ENCODE measurements at places on chromosomes 7 and 10.

GRCh38 chr7:158094046-158094445 lies 493.6 kb downstream of the PTPRN2 start:
- DNase-seq: no peak

DNA sequence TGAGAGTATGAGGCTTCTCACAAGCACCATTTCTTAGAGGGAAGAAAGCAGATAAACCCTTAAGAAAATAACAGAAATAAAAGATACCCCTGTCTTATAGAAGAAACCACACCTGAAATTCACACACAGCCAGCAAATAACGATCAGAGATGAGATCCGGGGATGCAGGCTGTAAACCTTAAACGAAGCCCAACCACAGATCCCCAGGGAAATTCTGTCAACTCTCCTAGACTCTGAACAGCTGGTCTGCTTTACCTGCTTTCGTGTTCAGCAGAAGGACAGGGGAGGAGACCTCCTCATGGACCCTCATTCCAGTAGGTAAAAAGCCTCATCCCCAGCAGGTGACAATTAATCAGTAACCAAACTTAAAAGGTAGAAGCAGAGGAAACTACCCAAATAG lies 45.0 kb downstream of the VOPP1 start:
- DNase-seq: peak; percentile 63

DNA sequence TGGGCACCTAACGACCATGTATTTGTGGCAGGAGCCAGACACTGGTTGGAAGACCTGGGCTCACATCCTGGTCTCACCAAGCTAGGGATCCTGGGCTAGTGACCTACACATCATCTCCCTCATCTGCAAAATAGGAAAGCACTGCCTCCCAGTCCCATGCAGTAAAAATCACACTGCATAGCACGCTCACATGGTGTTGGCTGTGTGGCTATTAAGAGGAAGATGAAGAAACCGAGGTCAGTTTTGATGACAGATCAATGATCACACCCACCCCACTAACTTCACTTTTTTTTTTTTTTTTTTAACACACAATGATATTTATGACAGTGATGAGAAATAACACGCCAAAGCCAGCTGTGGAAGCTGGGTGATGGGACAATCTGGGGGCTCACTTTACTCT lies 146.5 kb downstream of the RNF216 start:
- DNase-seq: no peak

GRCh38 chr7:36205803-36206202 lies 52.7 kb downstream of the EEPD1 start:
- no peak for DNase-seq

DNA sequence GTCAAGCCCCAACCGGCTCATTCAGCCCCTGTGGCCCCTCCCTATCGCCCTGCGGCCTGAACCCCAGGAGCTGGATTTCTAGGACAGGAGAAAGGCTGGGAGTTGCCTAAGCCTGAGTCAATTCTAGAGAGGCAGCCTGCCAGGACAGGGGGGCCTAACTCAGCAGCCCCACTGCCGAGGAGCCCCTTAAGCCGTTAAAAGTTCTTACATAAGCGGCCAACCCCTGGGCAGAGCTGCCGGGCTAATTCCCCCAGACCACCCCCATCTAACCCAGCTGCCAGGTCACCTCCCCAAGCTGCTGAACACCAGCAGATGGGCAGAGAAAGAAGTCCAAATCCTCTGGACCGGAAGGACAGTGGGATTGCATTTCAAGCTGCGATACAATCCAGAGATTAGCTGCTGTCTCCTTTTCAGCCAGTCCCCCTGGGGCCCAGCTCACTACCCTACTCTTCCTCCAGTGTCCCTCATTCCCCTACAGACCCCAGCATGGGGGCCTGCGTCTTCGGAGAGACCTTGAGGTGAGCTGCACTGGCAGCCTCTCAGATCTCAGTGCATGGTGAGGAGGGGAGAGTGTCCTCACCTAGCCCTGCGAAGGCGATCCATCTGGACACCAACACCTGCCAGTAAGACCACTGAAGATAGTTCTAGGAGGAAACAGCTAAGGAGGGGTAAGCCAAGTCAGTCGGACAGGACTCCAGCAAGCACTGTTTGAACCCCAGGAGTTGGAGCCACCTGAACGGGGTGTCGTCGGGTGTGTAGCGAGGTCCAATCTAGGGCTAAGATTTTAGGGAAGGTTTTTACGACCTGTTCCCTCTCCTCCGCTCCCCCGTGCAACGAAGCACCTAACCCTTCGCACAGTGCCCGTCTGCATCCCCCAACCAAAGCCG lies 830 bp downstream of the IMPDH1 start:
- no peak for DNase-seq

GRCh38 chr7:47380325-47381133 lies 201.4 kb downstream of the TNS3 start:
- no peak for DNase-seq

- no peak for DNase-seq
These were observed 587.2 kb downstream of the SORCS1 start for GRCh38 chr10:106577266-106577665.

GRCh38 chr10:19194866-19195265 lies 146.3 kb downstream of the MALRD1 start:
- no peak for DNase-seq

DNA sequence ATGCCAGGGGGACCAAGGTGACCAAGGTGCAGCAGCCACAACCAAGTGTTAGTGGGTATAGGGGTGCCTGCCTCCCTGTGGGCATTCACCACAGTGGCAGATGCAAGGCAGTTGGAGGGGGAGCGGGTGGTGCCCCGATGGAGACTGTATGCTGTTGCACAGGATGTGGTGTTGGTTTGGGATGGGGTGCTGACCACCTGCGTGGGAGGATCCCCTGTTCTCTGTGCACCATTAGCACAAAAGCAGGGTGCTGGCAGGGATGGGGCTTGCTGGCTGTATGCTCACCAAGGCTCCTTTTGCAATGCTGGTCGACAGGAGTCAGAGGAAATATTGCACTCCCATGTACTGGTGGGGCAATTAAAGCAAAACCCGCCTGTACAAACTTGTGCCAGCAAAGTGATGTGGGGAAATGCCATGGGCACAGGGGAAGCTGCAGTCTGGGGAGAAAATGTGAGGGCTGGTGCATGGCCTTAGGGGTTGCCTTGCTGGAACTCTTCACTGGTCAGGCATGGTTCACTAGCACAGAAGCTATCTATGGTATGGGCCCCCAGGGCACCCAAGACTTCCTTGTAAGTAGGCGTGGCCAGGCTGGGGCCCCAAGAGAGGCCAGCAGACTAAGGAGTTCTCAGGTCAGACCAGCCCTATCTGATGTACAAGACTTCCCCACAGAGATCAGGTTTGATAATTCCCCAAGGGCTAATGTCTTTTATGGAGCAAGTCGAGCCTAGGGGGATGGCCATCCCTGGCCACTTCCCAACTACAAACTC lies 51.9 kb upstream of the GNAT3 start:
- DNase-seq: no peak

DNA sequence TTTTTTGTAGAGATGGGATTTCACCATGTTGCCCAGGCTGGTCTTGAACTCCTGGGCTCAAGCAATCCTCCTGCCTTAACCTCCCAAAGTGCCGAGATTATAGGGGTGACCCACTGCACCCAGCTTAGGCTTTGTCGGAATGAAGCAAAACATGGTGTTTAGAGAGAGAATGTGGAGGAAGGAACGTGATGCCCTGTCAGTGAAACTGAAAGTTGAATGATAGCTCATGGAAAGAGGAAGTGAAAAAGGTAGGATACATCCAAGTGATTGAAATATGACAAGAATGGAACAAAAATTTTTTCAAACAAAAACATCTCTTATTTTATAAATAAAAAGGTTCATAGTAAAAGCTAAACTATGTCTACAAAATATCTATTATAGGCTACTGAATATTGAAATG lies 5.9 kb downstream of the AKAP9 start:
- DNase-seq: no peak

DNA sequence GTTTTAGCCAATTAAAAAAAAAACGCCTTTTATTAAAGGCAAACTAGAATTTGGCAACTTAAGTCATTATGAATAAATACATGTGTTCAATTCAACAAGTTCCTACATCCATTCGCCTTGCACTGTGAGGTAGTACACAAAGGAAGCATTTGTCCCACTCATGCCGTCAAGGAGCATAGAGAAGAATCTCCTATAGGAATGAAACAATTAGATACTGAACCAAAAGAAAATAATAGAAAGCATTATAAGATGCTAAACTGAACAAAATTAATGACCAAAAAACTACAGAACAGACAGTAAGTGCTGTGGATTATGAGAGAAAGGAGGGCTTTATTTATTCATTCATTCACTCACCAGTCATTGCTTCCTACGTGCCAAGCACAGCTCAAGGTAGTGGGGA lies 42.2 kb downstream of the SNX13 start:
- DNase-seq: no peak

GRCh38 chr7:70159121-70159520 lies 560.8 kb downstream of the AUTS2 start:
- no peak for DNase-seq

DNA sequence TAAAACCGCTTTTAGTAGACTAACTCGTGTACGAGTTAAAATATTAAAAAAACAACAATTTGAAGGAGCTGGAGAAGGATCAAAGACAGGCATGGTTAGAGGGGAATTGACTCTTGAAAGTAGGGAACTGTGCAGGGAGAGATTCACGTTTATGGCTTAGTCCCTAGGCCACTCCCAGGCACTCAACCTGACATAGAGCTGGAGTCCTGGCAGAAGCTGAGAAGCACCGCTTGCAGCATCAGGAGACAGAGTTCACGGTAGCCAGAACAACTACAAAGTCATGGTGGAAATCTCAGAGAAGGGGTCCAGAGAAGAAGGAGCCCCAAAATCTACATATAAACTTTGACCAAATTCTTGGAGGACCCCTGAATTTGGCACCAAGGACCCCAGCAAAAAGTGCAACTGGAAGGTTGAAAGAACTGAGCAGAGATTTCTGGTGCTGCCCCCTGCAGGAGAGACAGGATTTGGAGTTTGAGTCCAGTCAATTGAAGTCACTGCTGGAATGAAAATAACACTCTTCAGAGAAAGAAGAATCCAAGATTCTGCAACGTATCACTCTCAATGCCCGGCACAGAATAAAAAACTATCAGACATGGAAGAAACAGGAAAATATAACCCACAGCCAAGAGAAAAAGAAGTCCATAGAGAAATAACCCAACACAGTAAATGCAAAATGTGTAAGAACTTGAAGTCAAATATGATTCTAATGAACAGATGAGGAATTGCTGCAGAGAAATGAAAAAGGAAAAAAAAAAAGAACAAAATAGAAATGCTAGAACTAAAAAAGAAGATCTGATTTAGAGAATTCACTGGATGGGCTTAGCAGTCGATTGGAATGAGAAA lies 493.3 kb upstream of the PODXL start:
- DNase-seq: peak; percentile 14

- no peak for DNase-seq
These were observed 189.4 kb downstream of the ELFN1 start for GRCh38 chr7:1859266-1860035.

DNA sequence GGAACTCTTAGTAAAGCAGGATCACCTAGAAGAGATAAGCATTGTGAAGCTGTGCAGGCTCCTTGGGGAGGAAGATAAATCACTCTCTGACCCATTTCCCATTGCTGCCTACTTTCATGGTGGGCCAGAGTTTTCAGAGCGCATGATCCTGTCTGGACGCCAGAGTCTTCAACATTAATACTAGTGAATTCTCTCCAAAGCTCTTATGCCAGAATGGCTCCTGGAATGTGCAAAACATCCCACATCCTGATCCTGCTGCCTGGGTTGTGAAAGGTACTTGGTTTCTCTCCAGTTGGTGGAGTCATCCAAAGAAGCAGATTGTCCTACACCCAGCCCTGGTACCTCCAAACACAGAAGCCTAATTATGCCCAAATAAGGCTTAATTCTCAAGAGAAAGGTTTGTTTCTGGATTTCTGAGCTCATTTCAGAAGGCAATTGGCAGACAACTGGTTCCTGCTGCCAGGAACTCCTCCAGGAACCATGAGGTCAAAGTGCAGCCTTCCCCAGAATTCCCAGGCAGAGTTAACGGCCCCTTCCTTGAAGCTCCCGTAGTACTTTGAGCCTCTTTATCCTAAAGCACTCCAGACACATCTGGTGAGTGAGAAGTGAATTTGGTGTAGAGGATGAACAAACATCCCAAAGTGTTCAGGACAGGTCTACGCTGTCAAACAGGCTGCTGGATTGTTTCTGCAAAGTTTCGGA lies 495.2 kb downstream of the PLXNA4 start:
- DNase-seq: no peak

DNA sequence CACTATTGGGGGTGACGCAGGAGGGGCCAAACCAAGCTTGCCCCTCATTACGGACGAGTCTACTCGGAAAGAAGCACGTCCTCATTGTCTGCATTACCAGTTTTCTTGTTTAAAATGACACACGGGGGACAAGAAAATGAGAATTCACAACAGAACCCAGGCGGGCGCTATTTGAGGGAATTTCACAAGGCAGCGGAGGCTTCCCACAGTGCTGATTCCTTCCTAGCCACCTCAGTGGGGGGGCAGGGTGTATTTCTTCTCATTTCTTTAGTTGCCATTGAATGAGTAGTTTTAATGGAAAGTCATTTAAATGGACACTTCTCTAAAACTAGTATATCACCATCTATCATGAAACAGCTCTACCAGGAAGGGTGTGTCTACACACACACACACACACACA lies 42.9 kb downstream of the NRAP start:
- no peak for DNase-seq

- peak; percentile 37 for DNase-seq
These were observed 64.2 kb upstream of the DNAJB6 start for GRCh38 chr7:157272351-157273207.

- no peak for DNase-seq
These were observed 201.5 kb downstream of the DNAJB6 start for GRCh38 chr7:157538321-157538720.

- no peak for DNase-seq
These were observed 261.8 kb upstream of the KLF6 start for GRCh38 chr10:4046712-4047354.

DNA sequence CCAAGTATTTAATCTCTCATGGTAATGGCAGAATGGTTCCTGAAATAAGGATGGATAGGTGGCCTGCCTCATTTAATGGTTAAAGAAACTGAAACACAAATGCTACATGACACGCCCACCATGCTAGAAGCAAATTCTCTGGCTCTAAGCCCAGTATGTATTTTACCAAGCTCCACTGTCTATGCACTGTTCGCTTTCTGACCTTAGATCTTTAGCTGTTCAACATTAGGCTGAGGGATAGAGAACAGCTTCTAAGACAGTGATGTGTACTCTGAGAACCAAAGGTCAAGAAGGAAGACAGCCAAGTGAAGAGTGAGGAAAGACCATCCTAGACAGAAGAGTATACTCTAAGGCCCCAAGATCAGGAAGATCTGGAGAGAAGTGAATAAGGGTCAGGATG lies 26.6 kb downstream of the FAM3C start:
- no peak for DNase-seq

DNA sequence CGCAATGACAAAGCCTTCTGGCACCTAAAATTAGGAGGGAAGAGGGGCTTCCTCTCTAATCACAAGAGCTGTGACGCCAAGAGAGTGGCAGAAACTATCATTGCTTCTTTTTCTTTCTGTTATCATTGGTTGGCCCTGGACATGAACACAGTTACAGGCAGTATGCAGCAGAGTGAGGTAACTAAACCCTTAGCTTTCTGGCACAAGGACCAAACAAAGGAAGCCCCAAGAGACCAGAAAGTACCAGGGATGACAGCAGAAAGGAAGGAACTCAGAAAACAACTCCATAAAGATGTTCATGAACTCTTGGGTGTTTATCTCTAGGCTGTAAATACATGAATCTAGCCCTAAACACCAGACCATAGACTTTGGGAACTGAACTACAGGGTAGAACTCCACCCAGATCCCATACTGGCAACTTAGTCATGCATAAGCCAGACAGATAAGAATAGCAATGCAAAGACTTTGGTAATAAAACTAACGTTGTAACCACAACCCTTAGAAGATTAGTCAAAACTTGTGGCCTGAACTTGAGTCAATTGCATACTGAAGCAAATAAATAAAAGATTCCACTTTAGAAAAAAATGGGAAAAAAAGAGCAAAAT lies 195.7 kb upstream of the PTN start:
- no peak for DNase-seq
